ENCODE measurements at places on chromosomes 6 and 20.
A peak's percentile ranks its signal among the peaks of the same experiment; 100 is the strongest.

- DNase-seq = no peak
These were observed 618.0 kb upstream of the FLRT3 start for GRCh38 chr20:14955399-14955798.

GRCh38 chr6:134035823-134036296, 16.6 kb downstream of the SLC2A12 start:
- peak; percentile 42 for DNase-seq

DNA sequence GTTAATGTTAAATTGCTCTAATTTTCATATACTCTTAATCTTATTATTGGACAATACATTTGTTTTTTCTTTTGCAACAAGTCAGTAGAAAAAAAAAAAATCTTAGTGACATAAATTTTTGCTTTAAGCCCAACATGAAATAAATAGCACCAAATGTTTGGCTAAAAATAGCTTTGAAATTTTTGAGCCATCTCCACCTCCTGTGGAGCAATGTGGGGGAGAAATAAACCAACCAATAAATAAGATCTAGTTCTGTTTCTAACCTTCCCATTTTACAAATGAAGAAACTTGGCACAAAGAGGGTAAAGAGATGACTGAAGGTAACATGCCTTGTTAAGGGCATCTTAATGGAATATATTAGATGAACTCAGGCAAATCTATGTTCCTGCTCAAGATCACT, 91.4 kb downstream of the PRKN start:
- no peak for DNase-seq

DNA sequence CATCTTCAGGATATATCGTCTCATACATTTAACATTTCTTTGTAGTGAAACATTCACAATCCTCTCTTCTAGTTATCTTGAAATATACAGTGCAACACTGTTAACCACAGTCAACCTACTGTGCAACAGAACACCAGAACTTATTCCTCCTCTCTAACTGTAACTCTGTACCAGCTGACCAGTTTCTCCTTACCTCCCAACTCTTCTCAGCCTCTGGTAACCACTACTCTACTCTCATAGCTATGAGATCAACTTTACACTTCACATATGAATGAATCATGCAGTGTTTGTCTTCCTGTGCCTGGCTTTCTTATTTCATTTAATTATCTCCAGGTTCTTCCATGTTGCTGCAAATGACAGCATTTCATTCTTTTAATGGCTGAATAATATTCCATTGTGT, 337.6 kb downstream of the BTBD9 start:
- DNase-seq = no peak

GRCh38 chr6:126947070-126947469, 171.4 kb upstream of the RSPO3 start:
- DNase-seq = no peak

DNA sequence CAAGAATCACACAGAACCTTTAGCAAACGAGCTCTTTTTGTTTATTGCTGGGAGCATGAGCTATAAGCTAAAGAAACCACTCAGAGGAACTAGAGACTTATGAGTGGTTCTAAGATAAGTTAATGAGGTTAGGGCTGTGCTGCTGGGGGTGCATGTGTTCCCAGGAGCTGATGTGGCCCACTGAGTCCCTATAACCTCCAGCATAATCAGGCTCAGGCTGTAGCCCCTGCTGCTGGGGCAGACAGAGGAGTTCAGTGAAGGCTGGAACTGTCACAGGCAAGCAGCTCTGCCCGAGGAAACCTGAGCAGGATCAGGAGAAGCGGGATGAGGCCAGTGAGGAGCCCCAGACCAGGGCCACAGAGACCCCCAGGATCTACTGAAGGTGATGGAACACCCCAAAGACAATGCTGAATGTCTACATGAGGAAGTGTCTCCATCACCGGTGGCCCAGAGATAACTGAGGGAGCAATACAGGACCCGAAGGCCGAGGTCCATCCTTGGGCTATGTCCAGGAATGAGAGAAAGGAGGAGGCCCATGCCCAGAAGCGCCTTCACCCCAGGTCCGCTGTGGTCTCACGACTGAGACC, 17.3 kb downstream of the TUBB2B start:
- no peak for DNase-seq

- no peak for DNase-seq
These were observed 26.1 kb upstream of the NEDD9 start for GRCh38 chr6:11258260-11259237.

DNA sequence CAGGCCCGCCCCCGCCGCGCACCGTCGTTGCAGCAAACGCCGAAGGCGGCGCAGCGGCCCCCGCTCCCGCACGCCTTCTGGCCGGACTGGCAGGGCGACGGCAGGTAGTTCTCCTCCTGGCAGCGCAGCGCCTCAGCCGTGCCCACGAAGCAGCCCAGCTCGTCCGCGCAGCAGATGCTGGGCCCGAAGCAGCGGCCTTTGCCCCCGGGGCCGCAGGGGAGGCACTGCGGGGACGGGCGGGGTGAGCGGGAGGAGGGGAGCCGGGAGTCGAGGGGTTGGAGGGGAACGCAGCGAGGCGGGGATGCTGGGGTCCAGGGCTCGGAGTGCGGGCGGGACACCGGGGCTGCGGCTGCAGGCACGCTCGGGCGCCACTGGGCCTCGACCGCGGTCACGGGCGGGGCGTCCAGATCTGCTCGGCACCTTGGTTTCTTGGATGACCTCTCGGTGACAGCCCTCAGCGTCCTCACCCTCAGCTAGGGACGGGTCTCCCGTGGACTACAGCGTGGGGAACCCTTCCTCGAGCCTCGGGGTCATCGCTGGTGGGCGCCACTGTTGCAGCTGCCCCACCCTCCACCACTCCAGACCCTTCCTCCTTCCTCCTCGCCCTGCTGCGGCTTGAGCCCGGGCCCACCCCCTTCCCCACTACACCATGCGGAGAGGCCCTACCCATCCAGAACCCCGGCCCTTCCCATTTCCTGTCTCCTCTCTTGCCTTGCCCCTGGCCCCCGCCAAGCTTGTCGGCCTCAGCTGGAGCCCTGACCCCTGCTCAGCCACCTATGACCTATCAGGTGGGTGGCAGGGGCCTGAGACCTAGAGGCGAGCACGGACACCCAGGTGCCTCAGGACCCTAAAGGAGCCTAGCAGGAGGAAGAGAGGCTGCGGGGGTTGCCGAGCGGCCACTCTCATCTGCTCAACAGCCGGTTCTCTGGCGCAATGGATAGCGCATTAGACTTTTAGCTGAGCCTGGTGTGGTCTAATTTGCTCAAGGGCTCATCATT, 1.3 kb downstream of the AVP start:
- no peak for DNase-seq

DNA sequence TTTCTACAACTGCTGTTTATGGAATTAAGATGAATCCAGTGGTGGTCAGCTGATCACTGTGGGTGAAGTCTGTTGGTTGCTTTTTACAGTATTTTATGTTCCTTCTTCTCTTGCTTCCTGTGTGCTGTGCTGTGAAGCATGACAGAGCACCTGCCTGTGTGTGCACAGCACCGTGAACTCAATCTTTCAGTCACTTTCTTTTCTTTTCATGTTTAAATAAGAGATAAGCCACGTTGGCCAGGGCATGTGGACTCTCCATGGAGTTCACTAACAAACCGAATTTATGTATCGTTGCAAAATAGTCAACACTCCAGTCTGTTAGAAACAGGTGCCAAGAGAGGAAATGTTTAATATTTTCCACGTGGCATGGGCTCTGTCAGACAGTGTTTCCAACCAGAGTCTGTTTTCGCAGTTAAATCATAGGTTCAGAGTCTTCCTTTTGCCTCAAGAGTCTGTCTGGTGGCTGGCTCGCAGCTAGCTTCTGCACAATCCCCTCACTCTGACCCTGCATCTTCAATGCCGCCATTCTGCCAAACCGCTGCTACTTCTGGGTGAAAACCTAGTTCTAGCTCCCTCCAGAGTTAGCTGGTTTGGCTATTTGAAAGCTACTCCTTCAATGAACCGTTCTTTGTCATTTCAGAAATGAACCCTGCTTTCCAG, 73.2 kb downstream of the QRSL1 start:
- peak; percentile 89 for DNase-seq

DNA sequence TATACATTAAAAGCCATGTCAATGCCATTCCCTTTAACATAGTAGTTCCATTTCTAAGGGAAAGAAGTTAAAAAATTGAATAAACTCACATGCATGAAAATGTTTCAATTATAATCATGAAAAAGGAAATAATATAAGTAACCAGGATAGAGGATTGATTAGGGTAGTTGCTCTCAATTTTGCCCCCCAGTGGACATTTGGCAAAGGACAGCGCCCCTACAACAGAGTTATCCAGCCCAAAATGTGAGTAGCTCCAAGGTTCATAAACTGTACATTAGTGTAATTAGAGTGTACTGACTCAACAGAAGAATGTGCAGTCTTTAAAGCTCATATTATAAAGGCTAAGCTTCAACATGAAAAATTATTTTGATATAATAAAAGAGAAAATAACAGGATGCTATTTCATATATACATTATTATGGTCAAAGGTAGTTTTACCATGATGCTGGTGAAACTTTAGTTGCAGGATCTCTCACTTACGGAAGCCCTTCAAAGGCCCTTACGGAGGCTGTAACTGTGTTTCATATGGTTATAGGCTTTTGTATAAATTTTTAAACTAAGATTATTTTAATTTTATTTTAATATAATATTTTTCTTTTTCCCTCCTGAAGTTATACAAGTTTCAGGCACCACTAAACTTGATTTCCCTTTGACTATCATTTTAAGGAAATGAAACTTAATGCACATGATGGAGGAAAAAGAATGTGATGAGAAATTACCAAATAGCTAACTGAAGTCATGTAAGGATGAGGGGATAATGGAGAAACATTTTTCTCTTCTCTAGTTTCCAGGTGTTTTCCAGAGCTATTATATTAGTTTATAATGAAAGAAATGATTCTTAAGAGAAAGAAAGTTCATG, 403.6 kb downstream of the PLCB1 start:
- DNase-seq = no peak

DNA sequence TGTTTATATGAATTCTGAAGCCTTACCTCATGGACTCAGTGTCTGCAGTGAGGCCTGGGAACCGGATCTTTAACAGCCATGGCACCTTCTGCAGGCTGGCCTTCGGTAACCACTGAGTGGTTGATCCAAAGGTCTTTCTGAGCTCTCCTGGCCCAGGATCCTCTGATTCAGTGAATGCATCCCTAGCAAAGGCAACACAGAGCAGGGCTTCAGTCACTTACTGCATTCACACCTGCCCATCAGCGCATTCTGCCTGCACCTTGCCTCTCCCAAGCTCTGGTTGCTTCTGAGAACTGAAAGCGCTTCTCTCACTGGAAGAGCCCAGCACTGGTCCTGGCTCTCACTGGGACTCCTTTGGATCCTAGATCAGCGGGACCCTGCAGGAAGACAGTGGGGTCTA, 8.4 kb upstream of the CST9 start:
- DNase-seq = no peak

DNA sequence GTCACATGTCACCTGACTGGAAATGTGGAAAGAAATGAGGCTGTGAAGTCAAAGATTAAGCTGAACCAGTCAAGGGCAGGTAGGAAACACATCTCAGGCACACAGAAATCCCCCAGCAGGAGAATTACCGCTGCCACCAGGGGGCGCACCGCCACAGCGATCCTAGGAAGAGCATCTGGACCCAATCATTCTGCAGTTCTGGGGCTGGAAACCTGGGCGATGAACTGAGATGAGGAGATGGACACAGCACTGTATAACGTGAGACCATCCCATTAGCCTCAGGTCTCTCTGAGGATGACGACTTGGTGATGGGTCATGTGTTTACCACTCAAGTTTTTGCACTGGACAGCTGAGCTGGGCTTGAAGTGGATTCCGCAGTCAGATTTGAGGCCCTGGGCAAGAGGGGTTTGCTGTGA, 6.5 kb upstream of the SLC24A3 start:
- peak; percentile 48 for DNase-seq

GRCh38 chr6:3414327-3415081, 42.3 kb downstream of the SLC22A23 start:
- DNase-seq = no peak

GRCh38 chr20:63322146-63322932, 29.4 kb downstream of the COL20A1 start:
- no peak for DNase-seq

DNA sequence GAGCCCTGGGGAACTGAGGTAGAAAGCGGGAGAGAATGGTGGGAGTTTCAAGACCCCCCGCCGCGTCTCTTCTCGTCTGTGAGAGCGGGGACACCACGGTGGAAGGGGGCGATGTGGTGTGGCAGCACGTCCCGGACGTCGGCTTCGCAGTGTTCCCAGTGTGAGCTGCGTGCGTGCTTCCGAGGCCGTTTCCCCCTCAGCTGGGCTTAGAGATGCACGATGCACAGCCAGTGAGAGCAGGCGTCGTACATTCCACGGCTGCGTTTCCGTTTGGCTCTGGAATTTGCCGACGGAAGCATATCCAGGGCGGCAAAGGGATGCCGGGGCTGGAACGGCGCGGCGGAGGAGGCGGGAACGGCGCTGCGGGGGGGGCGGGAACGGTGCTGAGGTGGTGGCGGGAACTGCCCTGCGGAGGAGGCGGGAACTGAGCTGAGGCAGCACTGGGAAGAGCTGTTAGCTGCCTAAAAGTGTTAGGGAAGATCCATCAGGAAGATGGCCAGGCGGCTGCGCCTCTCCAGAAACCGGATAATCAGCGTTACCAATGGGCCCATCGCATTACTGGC, 37.7 kb downstream of the KIF25 start:
- DNase-seq = peak; percentile 54

- no peak for DNase-seq
These were observed 23.0 kb upstream of the AKAP7 start for GRCh38 chr6:131112249-131112648.

DNA sequence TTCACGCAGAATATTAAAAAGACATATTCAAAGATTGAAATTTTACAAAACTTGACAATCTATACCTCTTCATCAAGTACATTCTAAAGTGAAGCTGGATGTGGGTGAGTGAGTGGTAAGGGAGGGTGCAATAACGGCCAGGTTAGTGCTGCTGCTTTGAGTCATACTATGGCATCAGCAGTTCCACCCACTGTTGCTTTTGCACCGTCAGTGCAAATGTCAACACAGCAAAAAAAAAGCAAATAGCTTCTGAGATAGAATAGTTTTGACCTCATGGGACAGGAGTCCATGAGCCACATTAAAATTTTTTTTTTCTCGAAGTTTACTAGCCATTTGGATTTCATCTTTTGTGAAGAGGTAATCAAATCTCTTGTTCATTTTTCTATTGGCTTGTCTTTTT, 31.8 kb downstream of the PSMF1 start:
- DNase-seq = no peak

- DNase-seq = no peak
These were observed 130.0 kb downstream of the AGPAT4 start for GRCh38 chr6:161143663-161144430.

GRCh38 chr6:78132671-78133410, 480.0 kb downstream of the MEI4 start:
- DNase-seq = no peak
